CD4-positive, alpha-beta T cell treated with Interleukin-10 for 1 hour (primary cell): ENCODE measurements at places on chromosomes 16 and 17.

DNA sequence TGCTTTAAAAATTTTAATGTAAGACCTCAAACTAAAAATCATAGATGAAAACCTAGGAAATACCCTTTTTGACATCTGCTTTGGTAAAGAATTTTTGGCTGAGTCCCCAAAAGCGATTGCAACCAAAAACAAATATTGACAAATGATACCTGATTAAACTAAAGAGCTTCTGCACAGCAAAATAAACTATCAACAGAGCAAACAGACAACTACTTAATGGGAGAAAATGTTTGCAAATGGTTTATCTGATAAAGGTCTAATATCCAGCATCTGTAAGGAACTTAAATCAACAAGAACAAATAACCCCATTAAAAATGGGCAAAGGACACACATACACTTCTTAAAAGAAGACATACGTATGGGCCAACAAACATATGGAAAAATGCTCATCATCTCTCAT, 242.5 kb downstream of the BCAS3 start:
- DNase-seq: no peak

GRCh38 chr17:8060274-8060673, 21.4 kb downstream of the ALOX15B start:
- DNase-seq: peak; percentile 86

DNA sequence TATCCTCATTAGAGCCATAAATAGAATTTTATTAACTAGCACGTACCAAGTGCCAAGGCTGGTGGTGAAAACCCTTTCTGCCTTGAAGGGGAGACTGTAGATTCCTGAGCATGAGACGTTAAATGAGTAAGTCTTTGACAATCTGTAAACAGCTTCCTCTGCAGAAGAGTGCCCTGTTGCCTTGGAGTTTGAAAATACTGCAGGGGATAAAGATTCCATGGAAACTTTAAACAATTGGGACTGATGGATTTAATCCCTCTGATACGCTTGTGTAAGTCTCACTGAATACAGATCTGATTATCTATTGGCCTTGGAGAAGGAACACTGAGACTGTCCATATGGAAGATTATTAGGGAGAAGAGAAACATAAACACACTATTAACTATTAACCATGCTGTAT, 1053.4 kb upstream of the RBFOX1 start:
- no peak for DNase-seq

DNA sequence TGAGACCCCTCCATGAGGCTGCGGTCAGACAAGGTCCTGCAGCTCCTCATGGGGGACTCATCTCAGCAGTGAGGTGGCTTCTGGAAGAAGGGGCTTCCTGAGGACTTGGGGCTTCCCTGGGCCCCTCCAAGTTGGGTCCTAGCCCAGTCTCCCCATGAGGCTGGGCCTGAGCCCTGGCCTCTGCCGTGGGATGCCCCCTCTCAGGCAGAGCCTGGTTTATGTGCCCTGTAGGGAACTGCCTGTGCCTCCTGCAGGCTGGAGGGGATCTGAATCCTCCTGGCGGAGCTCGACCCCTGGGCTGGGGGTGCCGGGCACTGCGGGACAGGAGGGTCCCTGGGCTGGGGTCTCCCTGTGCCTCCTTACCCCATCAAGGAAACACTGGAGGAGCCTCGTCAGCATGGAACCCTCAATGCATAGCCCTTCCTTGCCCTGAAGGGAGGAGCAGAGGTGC, 45.8 kb downstream of the TNFRSF13B start:
- no peak for DNase-seq

DNA sequence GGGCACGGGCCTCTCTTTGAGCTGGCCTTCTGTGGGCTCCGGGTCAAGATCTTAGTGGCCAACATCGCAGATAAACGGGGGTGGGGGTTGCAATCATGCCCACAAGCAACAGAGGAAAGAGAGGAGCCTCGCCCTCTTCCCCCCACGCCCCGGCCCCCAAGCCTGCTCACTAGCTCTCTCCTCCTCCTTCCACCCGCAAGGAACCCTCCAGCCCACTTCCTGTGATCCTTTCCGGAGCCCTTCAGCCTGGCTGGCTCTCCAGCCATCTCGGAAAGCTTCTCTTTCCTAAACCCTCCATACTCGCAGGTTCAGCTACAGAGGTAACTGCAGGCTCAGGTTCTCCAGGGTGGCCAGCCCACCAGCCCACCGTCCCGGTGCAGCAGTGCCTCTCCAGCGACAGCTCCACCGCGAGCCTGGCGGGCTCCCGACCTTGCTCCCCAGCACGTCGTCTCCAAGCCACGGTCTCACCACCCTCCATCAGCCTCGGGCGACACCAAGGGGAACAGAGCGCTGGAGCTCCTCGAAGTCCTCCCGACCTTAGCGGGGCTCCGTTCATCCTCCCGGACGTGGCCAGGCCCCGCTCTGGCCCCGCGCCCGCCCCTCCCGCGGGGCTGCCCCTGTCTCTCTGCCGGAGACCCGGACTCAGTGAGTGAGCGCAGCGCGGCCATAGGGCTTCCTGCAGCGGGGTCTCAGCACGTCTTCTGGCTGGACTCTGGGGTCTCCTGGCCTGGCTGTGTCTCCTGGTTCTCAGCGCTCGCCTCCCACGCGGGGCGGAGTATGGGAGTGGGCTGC, 12.9 kb upstream of the ODF4 start:
- peak; percentile 7 for DNase-seq

DNA sequence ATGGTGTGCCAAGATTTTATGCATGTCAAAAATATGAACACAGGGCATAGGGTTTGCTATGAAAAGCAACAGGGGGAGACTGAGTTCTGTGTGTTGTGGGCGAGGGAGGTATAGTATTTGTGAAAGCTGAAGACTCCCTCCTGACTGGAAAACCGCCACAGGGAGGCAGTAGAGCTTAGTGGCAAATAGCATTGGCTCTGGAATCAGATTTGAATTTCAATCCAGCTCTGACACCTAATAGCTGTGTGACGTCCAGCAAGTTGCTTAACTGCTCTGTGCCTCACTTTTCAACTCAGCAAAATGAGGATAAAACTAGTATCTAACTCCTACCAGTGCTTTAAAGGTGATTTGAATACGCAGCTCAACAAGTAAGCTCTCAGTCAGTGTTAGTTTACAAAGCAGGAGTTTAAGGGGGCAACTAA, 22.0 kb downstream of the KPNA2 start:
- DNase-seq: peak; percentile 68

GRCh38 chr17:48562934-48563333, 15.2 kb downstream of the HOXB4 start:
- DNase-seq: no peak

DNA sequence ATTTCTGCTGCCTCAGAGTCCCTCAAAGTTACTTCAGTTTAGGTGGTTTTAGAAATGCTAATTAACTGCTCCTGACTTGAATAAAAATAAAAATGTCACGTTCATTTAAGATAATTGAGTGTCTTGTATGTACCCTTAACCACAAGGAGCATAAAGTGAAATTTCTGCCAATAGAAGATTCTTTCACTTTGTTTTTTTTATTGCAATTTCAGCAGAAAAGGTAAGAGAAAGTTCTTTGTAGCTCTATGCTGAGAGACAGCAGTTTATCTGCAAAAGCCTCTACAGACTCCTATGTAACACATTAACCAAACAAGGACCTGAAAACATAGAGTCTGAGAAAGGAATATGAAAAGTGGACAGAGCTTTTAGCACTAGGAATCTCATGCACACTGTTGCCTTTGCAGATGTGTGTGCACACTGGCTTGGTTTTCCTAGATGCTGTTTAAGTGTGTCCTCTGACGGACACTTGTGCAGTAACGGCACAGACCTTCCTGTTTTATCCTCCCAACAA, 11.6 kb downstream of the ARHGAP44 start:
- no peak for DNase-seq

DNA sequence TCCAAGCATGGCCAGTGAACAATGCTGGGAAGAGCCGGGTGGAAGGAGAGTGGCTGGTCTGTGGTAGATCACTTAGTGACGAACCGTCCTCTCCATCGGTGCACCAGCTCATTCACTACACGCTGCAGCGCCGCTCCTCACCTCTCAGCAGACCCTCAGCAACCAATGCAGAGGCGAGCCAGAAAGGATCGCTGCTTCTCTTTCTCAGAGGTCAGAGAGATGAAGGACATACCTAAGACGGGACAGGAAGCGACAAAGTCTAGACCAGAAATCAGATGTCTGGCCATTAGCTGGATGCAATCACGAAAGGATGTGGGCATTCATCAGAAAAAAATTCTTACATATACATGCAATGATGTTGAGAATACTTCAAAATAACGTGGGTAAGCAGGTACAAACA, 26.9 kb downstream of the NSMCE1 start:
- no peak for DNase-seq

DNA sequence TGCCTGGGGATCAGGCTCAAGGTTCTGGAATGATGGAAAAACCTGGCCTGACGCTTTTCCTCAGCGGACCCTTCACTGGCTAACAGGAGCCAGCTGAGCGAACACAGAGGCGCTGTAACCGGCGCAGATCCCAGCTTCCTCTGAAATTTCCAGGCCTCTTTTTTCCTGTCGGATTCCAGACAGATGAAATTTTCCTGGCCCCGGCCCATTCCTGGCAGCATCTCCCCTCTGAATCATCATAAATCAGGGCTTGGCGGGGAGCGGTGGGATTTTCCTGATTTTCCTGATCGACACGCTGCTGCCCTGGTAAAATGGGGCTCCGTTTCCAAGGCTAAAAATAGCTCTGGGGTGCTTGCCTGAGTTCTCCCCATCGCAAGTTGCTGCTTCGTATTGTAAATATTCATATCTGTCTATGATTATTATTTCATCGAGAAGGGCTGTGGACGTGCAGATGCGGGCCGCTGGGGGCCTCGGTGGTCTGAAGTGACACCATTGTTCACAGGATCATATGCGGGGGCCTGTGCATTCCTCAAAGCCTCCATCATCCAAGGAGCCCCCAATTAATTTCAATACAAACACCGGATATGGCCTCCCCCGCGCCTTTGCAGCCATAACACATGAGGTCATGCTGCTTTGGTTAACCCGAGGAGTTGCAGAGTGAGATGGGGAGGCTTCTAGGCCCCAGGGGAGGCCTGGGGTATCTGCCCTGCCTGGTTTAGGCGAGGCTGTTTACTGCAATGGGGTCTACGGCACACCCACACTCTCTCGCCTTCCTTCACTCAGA, 45.8 kb upstream of the ETV4 start:
- no peak for DNase-seq

DNA sequence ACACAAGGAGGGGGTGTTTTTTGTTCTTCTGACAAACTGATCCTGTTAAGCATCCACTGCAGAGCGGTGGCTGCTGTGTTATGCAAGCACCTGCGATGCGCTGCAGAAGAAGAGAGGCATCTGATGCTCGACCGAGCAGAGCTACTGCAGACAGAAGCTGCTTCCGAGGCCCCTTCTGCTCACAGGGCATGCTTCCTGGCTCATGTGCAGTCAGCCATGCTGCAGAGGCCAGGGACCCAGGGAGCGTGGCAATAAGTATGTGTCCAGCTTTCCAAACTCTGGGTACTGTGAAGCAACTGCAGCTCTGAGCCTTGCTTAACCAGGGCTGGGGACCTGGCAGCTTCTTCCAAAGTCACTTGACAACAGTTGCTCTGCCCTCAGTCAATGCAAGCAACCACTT, 448.6 kb upstream of the RBFOX1 start:
- no peak for DNase-seq

DNA sequence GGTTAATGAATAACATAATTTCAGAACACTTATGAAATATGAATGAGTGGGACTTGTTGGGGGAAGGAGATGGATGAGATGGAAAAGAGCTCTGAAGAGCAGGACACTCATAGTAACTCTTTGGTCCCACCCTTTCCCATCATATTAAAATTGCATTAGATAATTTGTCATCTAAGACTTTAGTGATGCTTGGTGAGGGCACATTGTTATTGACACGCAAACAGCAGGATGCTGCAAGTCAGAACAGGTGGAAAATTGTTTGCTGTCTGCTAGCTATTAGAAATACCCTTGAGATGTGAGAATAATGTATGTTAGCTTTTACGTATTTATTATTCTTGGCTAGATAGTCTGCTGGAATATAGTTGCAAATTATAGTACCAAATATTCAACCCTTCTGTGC, 75.7 kb downstream of the TANC2 start:
- no peak for DNase-seq

DNA sequence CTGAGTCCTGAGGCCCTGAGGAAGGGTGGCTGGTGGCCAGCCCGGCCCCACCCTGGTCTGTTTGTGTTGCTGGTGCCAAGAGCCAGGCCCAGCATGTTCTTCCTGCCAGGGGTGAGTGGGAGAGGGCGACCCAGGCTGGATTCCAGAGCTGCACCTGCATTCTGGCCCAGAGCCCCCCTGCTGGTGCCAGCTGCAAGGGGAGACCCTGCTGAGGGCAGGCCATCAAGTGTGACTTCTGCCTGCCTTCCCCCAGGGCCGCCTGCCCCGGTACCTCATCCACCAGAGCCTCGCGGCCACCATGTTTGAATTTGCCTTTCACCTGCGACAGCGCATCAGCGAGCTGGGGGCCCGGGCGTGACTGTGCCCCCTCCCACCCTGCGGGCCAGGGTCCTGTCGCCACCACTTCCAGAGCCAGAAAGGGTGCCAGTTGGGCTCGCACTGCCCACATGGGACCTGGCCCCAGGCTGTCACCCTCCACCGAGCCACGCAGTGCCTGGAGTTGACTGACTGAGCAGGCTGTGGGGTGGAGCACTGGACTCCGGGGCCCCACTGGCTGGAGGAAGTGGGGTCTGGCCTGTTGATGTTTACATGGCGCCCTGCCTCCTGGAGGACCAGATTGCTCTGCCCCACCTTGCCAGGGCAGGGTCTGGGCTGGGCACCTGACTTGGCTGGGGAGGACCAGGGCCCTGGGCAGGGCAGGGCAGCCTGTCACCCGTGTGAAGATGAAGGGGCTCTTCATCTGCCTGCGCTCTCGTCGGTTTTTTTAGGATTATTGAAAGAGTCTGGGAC, 2.4 kb upstream of the TCAP start:
- DNase-seq: no peak

DNA sequence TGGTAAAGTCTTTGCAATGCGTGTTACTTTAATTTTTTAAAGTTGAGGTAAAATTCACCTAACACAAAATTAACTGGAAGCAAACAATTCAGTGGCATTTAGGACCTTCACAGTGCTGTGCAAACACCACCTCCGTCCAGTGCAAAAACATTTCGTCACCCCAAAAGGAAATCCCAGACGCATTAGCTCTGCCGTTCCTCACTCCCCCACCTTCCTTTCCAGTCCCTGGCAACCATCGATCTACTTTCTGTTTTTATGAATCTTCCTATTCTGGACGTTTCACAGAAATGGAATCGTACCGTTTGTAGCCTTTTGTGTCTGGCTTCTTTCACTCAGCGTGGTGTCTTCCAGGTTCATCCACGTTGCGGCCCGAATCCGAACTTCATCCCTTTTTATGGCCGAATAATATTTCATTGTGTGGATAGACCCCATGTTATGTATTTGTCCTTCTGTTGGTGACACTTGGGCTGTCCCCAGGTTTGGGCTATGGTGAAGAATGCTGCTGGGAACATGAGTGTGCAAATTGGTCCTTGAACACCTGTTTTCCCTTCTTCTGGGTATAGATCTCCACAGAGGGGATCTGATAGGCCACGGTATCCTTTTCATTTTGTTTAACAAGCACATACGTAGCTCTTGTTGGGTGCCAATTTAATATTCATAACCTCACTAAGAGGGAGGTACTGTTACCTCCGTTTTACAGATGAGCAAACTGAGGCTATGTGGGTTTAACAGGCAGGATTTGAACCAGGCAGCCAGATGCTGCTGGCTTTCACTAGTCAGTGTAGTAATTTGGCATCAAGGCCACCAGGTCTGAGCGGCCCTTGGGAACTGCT, 232.0 kb upstream of the GSE1 start:
- no peak for DNase-seq
